Sigmoid colon (tissue), 7 donors: ENCODE measurements at places on chromosomes 6 and 20.

GRCh38 chr6:129662406-129662766, 47.6 kb downstream of the ARHGAP18 start:
- DNase-seq, result no peak

- DNase-seq, result no peak
Measured at GRCh38 chr20:2405693-2406065, 25.0 kb downstream of the TGM6 start.

GRCh38 chr6:3310703-3311102, 52.0 kb downstream of the PSMG4 start:
- DNase-seq, result peak; percentile 27

DNA sequence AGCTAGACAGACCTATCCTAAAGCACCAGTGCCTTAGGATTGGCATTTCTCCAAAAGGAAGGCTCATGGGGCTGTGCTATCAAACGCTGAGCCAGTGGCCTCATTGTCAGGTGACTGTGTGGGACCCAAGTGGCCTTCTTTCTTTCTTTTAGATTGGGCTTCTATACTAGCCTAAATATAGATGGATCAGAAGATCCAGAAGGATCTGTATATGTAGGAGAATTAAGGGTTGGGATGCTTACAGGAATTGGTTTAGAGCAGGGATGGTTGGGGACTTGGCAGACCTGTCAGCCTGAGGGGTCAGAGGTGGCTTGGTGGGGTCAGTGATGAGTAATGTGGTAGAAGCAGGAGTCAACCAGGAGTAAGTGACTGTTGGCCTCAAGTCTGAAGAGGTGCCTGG, 14.8 kb downstream of the ABT1 start:
- DNase-seq, result no peak

DNA sequence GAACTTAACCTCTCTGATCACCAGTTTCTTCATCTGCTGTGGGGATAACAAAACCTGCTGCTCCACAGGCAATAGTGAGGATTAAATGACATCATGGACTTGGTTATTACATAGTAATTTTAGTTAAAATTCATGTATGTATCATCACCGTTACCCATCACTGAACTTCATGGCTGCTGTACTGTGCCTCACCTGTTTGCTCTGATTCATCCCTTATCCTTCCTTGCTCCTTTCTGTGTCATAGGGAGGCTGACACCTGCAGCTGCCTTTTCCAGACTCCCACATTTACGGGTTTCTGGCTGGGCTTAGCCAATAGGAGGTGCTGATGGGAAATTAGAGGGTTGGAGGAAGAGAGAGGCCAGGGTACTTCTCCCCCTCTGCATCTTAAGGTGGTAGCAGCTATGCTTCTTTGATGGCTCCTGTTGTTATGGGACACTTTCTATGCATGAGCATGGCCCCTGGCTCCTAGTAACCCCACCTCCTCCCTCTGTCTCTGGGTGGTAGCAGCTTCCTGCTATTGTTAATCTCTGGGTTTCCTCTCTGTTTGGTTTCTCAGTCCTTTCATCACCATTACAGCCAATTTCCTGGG, 332.1 kb downstream of the DHX35 start:
- DNase-seq, result no peak

DNA sequence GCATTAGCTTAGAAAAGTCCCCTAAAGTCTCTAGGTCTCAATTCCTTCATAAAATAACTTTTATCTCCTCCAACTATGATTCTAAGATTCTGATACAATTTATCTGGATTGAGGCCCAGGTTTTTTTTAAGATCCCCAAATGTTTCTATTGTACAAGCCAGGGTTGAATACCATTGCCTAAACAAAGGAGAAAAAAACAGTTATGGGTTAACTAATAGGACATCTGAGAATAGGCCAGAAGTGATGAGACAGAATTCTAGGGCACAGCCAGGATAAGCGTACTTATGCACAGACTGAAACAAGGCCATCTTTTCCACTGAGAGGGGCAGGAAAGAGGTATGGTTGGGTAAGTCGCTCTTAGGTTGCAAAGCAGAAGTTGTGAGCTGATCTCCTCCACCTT, 26.4 kb downstream of the EPB41L2 start:
- DNase-seq, result no peak

GRCh38 chr6:166598441-166599138, 12.1 kb upstream of the RAMACL start:
- DNase-seq, result peak; percentile 84
